Type B pancreatic cell (in vitro differentiated cells): ENCODE measurements at places on chromosomes 1 and 21.

- H3K4me3 ChIP-seq: no peak overlapping the region
- DNase-seq: no peak
- no peaks in the 10 kb centered on the region for H3K36me3 ChIP-seq
- H3K27me3 ChIP-seq: peaks cover 8% of the 10 kb centered on the region
Measured at GRCh38 chr1:167695756-167696561, 25.8 kb upstream of the MPZL1 start.

DNA sequence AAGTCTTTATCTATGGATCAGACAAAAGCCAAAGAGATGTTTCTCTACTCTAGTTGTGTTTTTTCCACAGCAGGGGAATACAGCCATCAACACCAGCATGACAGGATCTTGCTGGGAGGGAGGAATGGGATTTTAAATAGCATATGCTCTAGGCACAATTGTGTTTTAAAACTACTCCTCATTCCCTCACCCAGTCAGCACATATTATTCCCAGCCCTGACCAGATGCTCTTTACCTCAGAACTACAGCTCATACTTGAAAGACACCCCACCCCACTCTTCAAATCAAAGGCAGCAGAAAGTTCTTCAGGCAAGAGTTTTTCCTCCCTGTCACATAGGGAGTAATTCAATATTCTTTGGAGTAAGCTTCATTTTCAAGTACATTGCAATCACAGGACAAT lies 46.2 kb upstream of the TBX15 start:
- no peak overlapping the region for H3K27ac ChIP-seq
- no peaks in the 10 kb centered on the region for H3K27me3 ChIP-seq
- no peak for DNase-seq
- H3K4me3 ChIP-seq: no peak overlapping the region

- H3K4me1 ChIP-seq: peaks cover 27% of the 10 kb centered on the region
- no peak for DNase-seq
- H3K27me3 ChIP-seq: no peaks in the 10 kb centered on the region
Measured at GRCh38 chr21:42539931-42540343, 26.3 kb downstream of the SLC37A1 start.

GRCh38 chr1:211420389-211420788 lies 71.6 kb downstream of the RD3 start:
- H3K4me3 ChIP-seq: no peak overlapping the region
- no peak for DNase-seq
- H3K4me1 ChIP-seq: peaks cover 33% of the 10 kb centered on the region

GRCh38 chr1:21344750-21345443 lies 54.6 kb upstream of the ECE1 start:
- H3K4me3 ChIP-seq: peak overlapping the region; percentile 88
- H3K4me1 ChIP-seq: peaks cover 22% of the 10 kb centered on the region
- peaks cover 5% of the 10 kb centered on the region for H3K27me3 ChIP-seq
- no peak for DNase-seq
